Tibial nerve (tissue), 4 donors: ENCODE measurements at places on chromosomes 5 and 9. TPM values are rescaled to one million over a fixed set of nuclear protein-coding genes. Genes with fewer than 3 reads are reported as not detected.

- H3K4me3 ChIP-seq, result no peak overlapping the region
- no peak for DNase-seq
- H3K4me1 ChIP-seq, result no peaks in the 10 kb centered on the region
- no peak overlapping the region for H3K27ac ChIP-seq
- H3K27me3 ChIP-seq, result no peaks in the 10 kb centered on the region
- H3K36me3 ChIP-seq, result no peaks in the 10 kb centered on the region
Observed at GRCh38 chr5:5523066-5523505, 100.6 kb downstream of the ICE1 start.

- no peak overlapping the region for H3K4me3 ChIP-seq
- DNase-seq, result no peak
- no peaks in the 10 kb centered on the region for H3K27me3 ChIP-seq
- H3K27ac ChIP-seq, result no peak overlapping the region
- H3K4me1 ChIP-seq, result peaks cover 20% of the 10 kb centered on the region
Observed at GRCh38 chr9:110748251-110748893, 79.8 kb downstream of the MUSK start.

DNA sequence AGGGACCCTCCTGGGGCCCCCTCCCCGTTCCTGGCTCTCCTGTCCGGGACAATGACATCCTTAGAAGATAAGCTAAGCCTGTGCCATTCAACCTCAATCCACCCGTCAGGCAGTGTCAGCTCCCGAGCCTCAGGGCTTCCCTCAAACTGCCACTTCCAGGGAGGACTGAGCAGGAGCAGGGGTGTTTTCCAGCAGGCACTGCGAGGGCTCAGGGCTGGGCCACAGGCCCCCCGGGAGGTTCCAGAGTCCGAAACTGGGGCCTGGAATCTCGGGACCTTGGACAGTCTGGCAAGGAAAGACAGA is 26.2 kb downstream of the LHX3 start:
- H3K27me3 ChIP-seq, result no peaks in the 10 kb centered on the region
- H3K4me3 ChIP-seq, result no peak overlapping the region
- H3K4me1 ChIP-seq, result no peaks in the 10 kb centered on the region
- H3K27ac ChIP-seq, result no peak overlapping the region

GRCh38 chr9:79973627-79974026 is 401.9 kb downstream of the TLE4 start:
- no peak for DNase-seq
- H3K27me3 ChIP-seq, result no peaks in the 10 kb centered on the region
- no peaks in the 10 kb centered on the region for H3K36me3 ChIP-seq
- no peak overlapping the region for H3K27ac ChIP-seq
- H3K4me1 ChIP-seq, result no peaks in the 10 kb centered on the region
- no peak overlapping the region for H3K4me3 ChIP-seq

- peak overlapping the region; percentile 8 for H3K27ac ChIP-seq
- peaks cover 10% of the 10 kb centered on the region for H3K4me1 ChIP-seq
- H3K4me3 ChIP-seq, result no peak overlapping the region
- no peaks in the 10 kb centered on the region for H3K36me3 ChIP-seq
- no peaks in the 10 kb centered on the region for H3K27me3 ChIP-seq
- DNase-seq, result no peak
Observed at GRCh38 chr9:85202596-85202995, 533.1 kb downstream of the NTRK2 start.

DNA sequence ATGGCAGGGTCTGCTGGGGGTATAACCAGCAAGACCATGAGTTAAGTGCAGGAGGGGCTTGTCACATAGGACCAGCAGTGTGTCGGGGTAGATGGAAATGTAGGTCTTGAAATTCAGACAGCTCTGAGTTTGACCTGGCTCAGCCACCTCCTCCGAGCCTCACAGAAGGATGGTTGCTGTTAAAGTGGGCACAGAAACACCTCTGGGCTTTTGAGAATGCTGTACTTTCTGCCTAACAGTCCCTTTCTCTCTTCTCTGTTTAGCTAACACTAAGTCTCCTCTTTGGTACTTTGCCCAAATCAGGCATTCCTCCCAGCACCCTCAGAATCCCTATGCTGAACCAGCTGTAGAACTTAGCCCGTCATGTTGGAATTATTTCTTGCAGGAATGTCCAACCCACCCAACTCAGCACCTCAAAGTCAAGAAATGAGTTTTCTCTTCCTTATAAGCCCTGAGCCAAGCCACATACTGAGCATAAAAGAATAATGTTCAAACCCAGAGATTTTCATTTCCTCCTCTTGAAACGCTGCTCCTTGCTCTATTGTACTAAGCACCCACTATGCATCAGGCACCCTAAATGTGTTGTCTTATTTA is 41.7 kb upstream of the MATR3 start:
- no peaks in the 10 kb centered on the region for H3K27me3 ChIP-seq
- H3K36me3 ChIP-seq, result no peaks in the 10 kb centered on the region
- H3K4me3 ChIP-seq, result no peak overlapping the region
- H3K27ac ChIP-seq, result no peak overlapping the region
- no peaks in the 10 kb centered on the region for H3K4me1 ChIP-seq
- no peak for DNase-seq

GRCh38 chr9:27088981-27089380 is 20.0 kb upstream of the TEK start:
- H3K27me3 ChIP-seq, result no peaks in the 10 kb centered on the region
- H3K27ac ChIP-seq, result no peak overlapping the region
- no peaks in the 10 kb centered on the region for H3K36me3 ChIP-seq
- H3K4me3 ChIP-seq, result no peak overlapping the region
- no peaks in the 10 kb centered on the region for H3K4me1 ChIP-seq
- DNase-seq, result no peak

DNA sequence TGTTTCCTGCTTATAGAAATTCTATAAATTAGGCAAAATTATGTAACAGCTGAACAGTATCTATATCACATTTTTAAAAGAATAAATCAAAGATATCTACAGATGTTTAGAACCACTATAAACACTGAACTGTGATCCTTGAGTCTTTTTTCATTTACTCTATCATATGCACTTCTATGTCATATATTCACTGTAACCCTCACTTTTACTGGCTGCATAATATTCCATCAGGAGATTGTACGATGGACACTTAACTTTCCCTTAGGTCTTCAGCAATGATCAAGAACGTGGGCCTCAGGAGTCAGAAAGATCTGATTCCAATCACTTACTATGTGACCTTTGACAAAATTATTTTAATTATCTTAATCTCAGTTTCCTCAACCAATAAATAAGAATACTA is 41.0 kb downstream of the CLINT1 start:
- no peak overlapping the region for H3K4me3 ChIP-seq
- H3K36me3 ChIP-seq, result no peaks in the 10 kb centered on the region
- no peaks in the 10 kb centered on the region for H3K27me3 ChIP-seq
- H3K4me1 ChIP-seq, result peaks cover 40% of the 10 kb centered on the region

DNA sequence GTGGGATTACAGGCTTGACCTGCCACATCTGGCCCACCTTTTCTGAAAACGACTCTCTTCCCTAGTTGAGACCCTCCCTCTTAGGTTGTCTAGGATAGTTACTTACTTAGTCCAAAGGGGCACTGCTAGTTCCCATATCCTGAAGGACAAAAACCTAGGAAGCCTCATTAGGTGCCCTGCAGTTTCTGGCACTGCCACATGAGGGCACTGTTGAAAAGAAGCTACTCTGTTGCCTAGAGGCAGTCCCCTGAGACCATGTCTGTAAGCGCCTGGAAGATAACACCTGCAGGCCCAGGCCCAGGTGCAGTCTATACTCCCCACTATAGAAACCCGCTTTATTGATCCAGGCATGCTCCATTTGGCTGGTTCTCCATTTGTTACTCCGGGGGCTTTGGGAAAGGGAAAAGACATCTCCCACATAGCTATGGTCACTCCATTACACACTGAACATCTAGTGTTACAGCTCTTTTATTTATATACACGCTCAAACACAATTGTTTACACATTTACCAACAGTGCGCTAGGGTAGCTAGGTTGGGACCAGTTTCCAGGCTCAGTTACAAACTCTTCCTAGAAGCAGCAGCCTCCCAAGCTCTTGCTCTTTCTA is 73.4 kb upstream of the PPARGC1B start:
- DNase-seq, result no peak
- H3K27ac ChIP-seq, result no peak overlapping the region
- H3K27me3 ChIP-seq, result no peaks in the 10 kb centered on the region
- H3K36me3 ChIP-seq, result no peaks in the 10 kb centered on the region

GRCh38 chr9:98944057-98944733 is 488 bp downstream of the COL15A1 start:
- no peak for DNase-seq
- no peaks in the 10 kb centered on the region for H3K27me3 ChIP-seq
- H3K27ac ChIP-seq, result peak overlapping the region; percentile 65
- H3K4me1 ChIP-seq, result peaks cover 16% of the 10 kb centered on the region
- peak overlapping the region; percentile 45 for H3K4me3 ChIP-seq

GRCh38 chr5:122137702-122138101 is 8.4 kb downstream of the ZNF474 start:
- no peaks in the 10 kb centered on the region for H3K27me3 ChIP-seq
- H3K4me1 ChIP-seq, result no peaks in the 10 kb centered on the region
- DNase-seq, result no peak
- H3K36me3 ChIP-seq, result no peaks in the 10 kb centered on the region
- no peak overlapping the region for H3K27ac ChIP-seq

- H3K27me3 ChIP-seq, result no peaks in the 10 kb centered on the region
- DNase-seq, result no peak
Observed at GRCh38 chr9:136941231-136942111, 3.1 kb downstream of the FBXW5 start.

- peaks cover 2% of the 10 kb centered on the region for H3K27me3 ChIP-seq
- no peaks in the 10 kb centered on the region for H3K36me3 ChIP-seq
Observed at GRCh38 chr9:99169982-99170761, 51.6 kb downstream of the ALG2 start.

DNA sequence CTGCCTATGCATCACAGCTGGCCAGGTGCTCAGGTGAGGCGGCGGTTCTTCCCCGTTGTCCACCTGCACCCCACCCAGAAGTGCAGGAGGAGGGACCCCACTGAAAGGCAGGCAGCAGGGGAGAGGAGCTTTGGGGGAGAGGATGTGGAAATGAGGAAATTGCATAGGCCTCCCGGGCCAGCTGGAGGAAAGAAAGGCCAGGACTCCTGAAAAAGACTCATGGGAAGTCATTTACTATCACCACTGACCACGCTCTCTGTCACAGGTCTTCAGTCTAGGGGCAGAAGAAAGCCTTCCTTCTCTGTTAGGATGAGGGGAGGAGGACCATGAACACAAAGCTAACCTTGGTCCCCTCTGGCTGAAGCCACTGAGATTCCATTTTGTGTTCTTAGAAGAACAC is 28.1 kb downstream of the KCNMB1 start:
- DNase-seq, result no peak
- no peaks in the 10 kb centered on the region for H3K36me3 ChIP-seq

GRCh38 chr5:8320244-8320643 is 451.3 kb downstream of the MTRR start:
- DNase-seq, result no peak
- no peaks in the 10 kb centered on the region for H3K27me3 ChIP-seq
- no peak overlapping the region for H3K4me3 ChIP-seq
- H3K36me3 ChIP-seq, result no peaks in the 10 kb centered on the region
- H3K4me1 ChIP-seq, result no peaks in the 10 kb centered on the region

DNA sequence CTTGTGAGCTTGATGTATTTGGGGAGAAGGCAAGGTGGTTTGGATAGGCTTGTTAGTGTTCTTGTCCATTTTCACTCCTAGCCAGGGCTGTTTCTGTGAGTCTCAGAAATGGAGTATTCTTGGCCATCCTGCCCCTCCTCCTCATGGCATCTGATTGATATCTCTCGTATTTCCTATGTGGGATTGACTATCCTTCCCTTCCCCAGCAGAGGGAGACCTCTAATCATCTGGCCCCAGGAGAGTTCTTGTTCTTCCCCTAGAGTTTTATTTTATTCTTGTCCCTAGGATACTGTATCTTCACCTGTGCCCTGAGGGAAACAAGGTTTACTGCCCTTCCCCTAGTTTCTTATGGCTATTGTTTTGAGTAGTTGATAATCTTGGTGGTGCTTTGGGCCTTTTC is 114.4 kb downstream of the VPS13A start:
- no peaks in the 10 kb centered on the region for H3K4me1 ChIP-seq
- no peak for DNase-seq
- H3K27ac ChIP-seq, result no peak overlapping the region
- H3K36me3 ChIP-seq, result no peaks in the 10 kb centered on the region
- no peak overlapping the region for H3K4me3 ChIP-seq
- H3K27me3 ChIP-seq, result no peaks in the 10 kb centered on the region

DNA sequence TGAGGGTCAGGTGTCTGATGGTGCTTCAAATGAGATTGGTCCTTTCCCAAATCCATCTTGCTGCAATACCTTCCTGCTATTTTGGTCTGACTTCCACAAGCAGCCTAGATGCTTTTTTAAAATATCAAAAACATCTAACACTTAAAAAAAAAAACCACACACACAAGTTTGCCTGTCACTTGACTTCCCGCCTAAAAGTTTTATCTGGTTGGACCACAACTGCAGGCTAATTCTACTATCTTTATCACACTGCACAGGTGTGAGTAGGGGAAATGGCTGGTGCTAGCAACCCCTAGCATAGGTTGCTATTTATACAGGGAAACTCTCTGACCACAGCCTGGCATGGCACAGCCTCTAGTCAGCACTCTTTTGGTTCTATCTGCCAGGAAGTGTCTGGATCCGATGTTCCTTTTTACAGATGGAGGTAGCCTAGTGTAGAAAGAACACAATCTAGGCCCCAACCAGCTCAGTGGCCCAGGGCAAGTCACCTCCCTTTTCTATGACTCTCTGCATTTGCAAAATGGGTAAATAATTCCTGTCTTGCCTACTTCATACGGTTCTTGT is at the start of gene HEMGN:
HEMGN (minus strand) TSS at position 92 of the 564 bp plus-strand sequence; CDS start at position 56, 36 bp downstream.
- H3K36me3 ChIP-seq, result no peaks in the 10 kb centered on the region
- H3K4me1 ChIP-seq, result no peaks in the 10 kb centered on the region
- no peak for DNase-seq

- no peak overlapping the region for H3K27ac ChIP-seq
- no peaks in the 10 kb centered on the region for H3K27me3 ChIP-seq
- H3K4me1 ChIP-seq, result no peaks in the 10 kb centered on the region
Observed at GRCh38 chr5:35306716-35307365, 76.6 kb upstream of the PRLR start.

GRCh38 chr9:117303643-117304230 is 111.1 kb downstream of the ASTN2 start:
- no peaks in the 10 kb centered on the region for H3K27me3 ChIP-seq
- no peak for DNase-seq
- H3K27ac ChIP-seq, result no peak overlapping the region
- no peaks in the 10 kb centered on the region for H3K4me1 ChIP-seq

GRCh38 chr5:56003679-56004078 is 8.9 kb upstream of the IL6ST start:
- no peak overlapping the region for H3K4me3 ChIP-seq
- H3K27me3 ChIP-seq, result no peaks in the 10 kb centered on the region
- no peaks in the 10 kb centered on the region for H3K4me1 ChIP-seq
- no peak for DNase-seq
- no peak overlapping the region for H3K27ac ChIP-seq

The JAKMIP2 gene
- total RNA-seq, result 22.7 TPM

The IFNA21 gene
- total RNA-seq, result not detected

The BTNL9 gene
- 52.7 TPM for total RNA-seq

The PDGFRB gene
- 354 TPM for total RNA-seq

The SLC6A18 gene
- total RNA-seq, result not detected

The FRMD3 gene
- 31.2 TPM for total RNA-seq

The PCDHA1 gene
- not detected for total RNA-seq

The ADRA1B gene
- total RNA-seq, result 3.6 TPM

The IFNK gene
- not detected for total RNA-seq

The ANKRD20A1 gene
- total RNA-seq, result 9.6 TPM

The AIF1L gene
- 42.9 TPM for total RNA-seq

The PCDHB3 gene
- total RNA-seq, result 5.2 TPM

The DOCK2 gene
- 30.2 TPM for total RNA-seq

The GDA gene
- 1.0 TPM for total RNA-seq

The CDHR2 gene
- total RNA-seq, result not detected

The PDLIM4 gene
- 55.3 TPM for total RNA-seq
